NCI-H146 (cell line): ENCODE measurements at places on chromosomes 12 and 14.

- DNase-seq: no peak
Observed at GRCh38 chr12:18101043-18101442, 11.1 kb upstream of the RERGL start.

DNA sequence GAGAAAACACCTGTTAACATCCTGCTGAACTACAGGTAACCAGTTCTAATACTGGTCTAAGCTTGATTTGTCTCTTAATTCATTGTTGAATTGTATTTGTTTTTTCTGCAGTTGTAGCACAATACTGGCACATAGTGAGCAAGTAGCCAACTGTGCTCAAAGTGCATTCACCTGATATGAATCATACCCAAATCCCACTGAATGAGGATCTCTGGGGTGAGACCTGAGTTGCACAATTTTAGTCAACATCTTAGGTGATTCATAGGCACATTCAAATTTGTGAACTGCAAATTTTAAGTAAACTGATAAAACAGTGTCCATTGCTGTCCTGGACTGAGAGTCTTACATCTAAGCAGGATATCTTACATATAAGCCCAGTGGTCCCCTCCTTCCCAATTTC lies 12.8 kb downstream of the KCNC2 start:
- DNase-seq: no peak

DNA sequence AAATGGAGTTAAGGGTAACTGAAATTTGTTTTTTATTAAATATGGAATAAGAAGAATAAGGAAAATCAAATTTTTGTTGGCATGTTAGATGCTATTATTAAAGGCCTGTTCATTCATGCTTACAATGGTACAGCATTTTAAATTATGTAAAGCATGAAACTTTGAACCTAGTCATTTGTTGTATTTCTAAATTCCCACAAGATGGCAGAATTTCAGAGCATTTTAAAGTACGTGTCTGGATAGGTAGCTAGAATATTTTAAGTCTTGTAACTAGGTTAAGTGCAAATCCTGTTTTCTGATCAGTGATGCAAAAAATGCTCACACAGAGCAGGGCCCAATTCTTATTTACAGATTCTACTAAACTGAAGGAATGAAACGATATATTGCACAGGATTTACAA lies 585.6 kb upstream of the MIS18BP1 start:
- DNase-seq: peak; percentile 30

DNA sequence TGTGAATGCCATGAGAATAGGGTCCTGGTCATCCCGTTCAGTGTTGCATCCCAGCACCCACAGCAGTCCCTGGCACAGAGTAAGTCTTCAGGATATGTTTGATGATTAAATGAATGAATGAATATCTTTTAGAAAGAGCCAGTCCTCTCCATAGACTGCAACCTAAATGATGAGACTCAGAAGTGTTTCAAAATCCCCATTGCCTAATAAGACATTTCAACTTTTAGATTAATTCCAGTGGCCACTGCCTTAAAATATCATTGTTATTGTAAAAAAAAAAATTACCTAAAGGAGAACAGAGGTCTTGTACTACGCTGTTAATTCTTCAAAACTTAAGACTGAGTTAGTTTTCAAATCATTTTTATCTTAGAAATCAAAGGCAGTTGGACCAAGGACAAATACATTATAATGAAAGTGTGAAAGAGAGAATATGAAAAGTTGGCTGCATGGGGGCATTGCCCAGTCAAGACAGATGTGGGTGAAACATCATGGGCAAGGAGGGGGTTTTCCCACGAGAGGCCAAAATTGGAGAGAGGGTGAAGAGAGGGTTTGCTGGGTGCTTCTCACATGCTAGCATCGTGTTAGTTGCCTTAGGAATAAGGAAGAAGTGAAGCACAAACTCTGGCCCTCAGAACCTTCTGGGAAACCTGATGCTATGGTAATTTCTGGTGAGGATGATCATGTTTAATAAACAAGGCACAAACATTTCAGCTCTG lies 26.3 kb upstream of the CPM start:
- DNase-seq: no peak

DNA sequence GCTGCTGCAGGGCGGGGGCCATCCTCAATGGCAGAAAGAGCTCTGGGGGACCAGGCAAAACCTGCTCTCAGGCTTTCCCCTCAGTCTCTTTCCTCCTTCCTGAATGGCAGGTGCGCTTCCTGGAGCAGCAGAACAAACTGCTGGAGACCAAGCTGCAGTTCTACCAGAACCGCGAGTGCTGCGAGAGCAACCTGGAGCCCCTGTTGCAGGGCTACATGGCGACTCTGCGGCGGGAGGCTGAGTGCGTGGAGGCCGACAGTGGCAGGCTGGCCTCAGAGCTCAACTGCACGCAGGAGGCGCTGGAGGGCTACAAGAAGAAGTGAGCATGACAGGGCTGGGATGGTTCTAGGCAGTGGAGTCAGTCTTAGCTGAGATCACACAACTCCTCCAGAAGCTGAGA lies 22.9 kb upstream of the KRT83 start:
- DNase-seq: no peak

- no peak for DNase-seq
Observed at GRCh38 chr14:32039401-32040030, 37.6 kb upstream of the ARHGAP5 start.

GRCh38 chr12:81015510-81015909 lies 62.4 kb upstream of the ACSS3 start:
- DNase-seq: no peak

DNA sequence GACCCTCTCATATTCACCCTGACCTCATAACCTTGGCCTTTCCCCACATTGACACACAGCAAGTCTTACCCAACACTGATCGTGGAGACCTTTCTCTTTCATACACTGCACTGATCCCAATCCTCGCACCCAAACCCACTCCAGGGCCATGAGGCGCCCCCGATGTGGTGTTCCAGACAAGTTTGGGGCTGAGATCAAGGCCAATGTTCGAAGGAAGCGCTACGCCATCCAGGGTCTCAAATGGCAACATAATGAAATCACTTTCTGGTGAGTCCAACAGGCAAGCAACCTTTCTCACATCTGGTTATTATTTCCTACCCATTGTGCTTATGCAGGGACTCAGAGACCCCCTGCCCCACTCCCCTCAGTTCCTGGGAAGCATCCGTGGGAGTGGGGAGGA lies 5.4 kb downstream of the MMP14 start:
- no peak for DNase-seq

GRCh38 chr12:76489737-76490136 lies 69.8 kb downstream of the OSBPL8 start:
- DNase-seq: no peak

DNA sequence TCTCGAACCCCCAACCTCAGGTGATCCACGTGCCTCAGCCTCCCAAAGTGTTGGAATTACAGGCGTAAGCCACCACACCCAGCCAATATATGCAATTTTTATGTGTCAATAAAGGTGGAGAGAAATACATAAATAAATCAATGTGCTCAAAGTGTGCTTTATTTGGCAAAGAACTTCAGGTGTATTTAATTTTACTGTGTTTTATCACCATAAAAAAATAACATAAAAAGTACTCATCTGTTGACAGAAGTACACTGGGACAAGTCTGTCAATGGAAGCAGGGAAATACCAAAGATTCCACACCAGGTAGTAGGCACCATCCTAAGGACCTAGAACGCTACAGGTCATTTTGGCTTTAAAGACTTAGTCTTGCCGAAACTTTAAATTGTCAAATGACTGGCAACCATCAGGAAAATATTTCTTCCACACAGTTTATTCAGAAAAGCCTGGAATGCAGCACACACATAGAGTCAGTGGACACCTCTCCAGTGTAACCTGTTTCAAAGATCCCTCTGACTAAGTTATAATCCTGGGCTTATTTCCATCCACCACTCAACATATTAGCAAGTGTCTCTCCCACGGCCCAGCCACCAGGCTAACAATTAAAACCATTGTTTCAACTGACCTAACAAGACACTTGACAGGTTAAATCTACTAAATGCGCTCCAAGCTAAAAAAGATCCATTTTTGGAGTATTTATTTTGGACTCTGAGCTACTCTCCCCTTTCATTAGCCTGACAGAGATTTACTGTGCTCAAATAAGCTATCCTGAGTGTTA lies 4.2 kb downstream of the ERO1A start:
- DNase-seq: no peak

DNA sequence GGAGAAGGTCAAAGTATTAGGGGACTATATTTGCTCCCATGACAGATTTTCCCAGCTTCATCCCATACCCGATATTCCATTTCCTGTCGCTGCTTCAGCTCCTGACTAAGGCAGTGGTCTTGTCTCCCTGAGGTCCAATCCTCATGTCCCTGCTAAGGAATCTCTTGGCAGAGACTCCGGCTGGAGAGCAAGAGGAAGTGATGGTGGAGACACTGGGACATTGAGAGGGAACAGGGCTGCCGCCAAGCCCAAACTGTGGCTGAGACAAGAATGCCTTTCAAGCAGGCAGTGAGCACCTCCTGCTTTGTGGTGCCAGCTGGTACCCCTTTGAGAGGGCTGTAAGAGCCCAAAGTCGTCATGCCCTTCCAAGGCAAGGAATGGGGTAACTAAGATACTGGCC lies 5.5 kb downstream of the SP7 start:
- DNase-seq: no peak

DNA sequence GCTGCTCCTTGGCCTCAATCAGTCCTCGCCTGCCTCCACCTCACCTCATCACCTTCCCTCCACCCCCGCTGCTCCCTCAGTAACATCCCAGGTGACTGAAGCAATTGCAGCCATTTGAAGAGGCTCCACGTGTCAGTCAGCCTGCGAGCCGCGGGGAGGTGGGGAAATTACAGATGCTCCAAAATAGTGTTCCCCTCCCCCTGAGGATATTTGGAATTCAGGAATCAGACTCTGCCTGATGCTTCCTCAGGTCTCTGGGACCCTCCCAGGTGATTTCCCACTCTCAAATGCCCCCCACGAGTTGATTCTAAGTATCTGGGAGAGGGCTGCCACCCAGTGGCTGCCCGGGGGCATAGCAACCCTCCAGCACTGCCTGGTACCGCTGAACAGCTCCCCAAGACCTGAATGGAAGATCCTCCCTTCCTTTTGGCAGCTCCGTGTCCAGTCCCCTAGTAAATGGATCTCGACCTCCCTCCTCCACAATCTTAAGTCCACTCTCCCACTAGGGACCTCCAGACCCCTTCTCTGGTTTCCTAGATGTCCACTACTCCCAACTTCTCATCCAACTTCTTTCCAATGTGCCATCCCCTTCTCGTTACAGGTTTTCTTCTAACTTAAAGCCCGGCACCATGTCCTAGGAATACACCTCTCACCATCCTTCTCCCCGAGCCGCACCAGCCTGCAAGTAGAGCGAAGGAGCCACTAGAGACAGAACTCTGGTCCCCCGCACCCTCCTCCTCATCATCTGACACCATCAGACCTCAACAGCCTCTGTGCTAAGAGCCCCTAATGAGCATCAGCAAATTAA lies 1.4 kb upstream of the ASIC1 start:
- DNase-seq: peak; percentile 74

DNA sequence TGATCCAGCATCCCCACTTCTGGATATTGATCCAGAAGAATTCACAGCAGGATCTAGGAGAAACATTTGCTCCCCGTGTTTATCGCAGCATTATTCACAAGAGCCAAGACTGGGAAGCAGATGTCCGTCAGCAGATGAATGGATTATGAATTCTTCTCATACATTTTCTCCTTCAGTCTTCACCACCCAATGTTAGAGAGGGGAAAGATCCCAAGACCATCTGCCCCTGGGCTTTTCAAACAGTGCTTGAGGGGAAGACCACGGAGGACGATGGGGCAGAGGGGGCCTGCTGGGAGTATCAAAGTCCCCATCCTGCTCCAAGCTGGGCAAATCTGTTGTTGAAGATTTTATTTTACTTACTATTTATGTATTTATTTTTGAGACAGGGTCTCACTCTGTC lies 41.1 kb downstream of the SERPINA3 start:
- DNase-seq: no peak

DNA sequence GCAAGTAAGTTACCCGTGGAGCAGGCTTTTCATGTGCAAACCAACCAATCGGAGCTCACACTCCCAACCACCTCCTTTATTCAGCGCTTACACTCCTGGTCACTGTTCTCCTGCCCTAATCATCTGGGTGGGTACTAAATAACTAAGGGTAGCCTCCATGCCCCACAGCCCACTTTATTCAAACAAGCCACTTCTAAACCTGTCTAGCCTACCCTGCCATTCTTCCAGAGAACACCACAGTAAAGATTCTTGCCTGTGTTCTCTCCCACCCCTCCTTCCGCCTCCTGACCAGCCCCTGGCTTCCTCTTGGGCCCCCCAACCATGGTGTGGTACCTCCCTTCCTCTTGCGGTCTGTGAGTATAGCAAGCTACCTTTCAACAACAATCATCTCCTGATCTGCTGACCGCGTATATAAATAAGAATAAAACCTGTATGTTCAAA lies 581.9 kb downstream of the VRK1 start:
- no peak for DNase-seq

DNA sequence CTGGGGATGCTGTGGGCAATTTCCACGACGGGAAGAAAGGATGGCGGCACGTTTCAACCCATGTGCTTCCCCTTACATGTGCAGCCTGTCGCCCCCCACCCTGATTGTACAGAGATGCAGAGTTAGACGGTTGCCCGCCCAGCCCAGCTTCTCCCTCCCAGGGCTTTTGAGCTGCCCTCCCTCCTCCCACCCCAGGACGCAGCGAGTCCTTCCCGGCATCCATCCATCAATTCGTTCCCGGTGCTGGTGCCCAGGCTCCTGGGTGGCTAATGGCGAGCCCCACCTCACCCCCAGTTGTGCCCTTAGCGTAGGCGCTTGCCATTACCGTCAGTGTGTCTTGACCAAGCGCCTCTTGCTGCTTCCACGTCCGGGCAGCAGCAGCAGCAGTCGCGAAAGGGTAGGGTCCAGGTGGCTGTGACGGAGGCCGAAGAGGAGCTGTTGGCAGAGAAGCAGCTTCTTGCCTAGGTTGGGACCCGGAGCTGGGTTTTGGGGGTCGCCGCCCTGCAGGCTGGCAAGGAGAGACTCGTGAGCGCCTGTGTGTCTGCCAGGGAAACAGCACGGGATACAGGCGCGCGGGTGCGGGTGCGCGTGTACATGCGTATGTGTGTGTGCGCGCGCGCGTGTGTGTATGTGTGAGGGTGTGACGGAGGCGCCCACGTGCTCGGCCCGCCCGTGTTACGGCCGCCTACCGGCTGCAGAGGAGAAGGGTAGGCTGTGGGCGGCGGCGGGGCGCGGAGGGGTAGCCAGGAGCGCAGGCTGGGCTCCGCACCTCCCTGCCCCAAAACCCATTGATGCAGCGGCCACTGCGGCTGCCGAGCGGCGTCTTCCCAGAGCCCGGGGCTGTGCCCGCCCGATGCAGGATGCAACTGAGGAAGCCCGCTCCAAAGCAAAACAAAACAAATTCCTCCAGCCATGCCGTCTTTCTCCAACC lies at the start of gene SLC6A15:
SLC6A15 (minus strand) TSS at position 602 of the 931 bp plus-strand sequence. CDS start 20,679 bp downstream, outside the sequence.
- DNase-seq: peak; percentile 87

DNA sequence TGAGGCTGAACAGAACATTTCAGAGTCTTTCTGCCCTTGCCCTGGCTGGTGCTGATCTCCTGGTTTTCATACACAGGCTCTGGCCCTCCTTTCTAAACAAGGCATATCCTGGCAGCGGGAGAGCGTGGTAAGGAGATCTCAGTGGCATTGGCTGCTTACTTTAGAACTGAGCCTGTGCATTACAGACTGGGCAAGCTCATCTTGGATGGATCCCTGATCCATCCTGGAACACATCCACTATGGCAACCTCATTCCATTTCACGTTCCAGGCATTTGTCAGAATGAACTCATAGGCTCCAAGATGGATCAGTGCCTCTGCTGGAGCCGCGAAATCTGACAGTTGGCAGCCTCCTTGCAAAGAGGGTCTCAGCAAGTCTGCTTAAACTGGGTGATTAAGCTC lies 224.5 kb upstream of the PELI2 start:
- no peak for DNase-seq

- DNase-seq: no peak
Observed at GRCh38 chr14:50040401-50040775, 76.0 kb downstream of the VCPKMT start.

- DNase-seq: no peak
Observed at GRCh38 chr12:1790444-1790843, 29.9 kb upstream of the LRTM2 start.
